ENCODE measurements at places on chromosomes 12 and 14. TPM values are rescaled to one million over a fixed set of nuclear protein-coding genes. Genes with fewer than 3 reads are reported as not detected.

GPR137C gene
- total RNA-seq: not detected

CELA1 gene
- not detected for total RNA-seq

TFCP2 gene
- total RNA-seq: 10.6 TPM

PRB2 gene
- total RNA-seq: 0.42 TPM

SERPINA3 gene
- 357 TPM for total RNA-seq

LHX5 gene
- total RNA-seq: not detected

GRIP1 gene
- total RNA-seq: 4.7 TPM

ASIC1 gene
- 5.9 TPM for total RNA-seq

SRSF9 gene
- total RNA-seq: 192 TPM

ARL1 gene
- total RNA-seq: 59.6 TPM

KLRK1 gene
- total RNA-seq: 0.98 TPM

KRT4 gene
- total RNA-seq: not detected

IL26 gene
- not detected for total RNA-seq

SYT1 gene
- 10.3 TPM for total RNA-seq

RTL1 gene
- total RNA-seq: 0.05 TPM

POU6F1 gene
- total RNA-seq: 2.0 TPM

FLVCR2 gene
- total RNA-seq: 0.19 TPM

TEX52 gene
- total RNA-seq: not detected

MYH6 gene
- not detected for total RNA-seq

DEPDC4 gene
- total RNA-seq: 0.66 TPM

TESPA1 gene
- not detected for total RNA-seq

TM9SF1 gene
- total RNA-seq: 37.9 TPM

GPR162 gene
- total RNA-seq: 2.7 TPM

POTEG gene
- total RNA-seq: 20.4 TPM

CIDEB gene
- not detected for total RNA-seq

JDP2 gene
- 38.6 TPM for total RNA-seq

GPR84 gene
- total RNA-seq: 0.16 TPM

SYCP3 gene
- total RNA-seq: 0.08 TPM

ENDOU gene
- 0.13 TPM for total RNA-seq

Data from A375 (cell line).